ENCODE measurements at places on chromosomes 4 and X.

DNA sequence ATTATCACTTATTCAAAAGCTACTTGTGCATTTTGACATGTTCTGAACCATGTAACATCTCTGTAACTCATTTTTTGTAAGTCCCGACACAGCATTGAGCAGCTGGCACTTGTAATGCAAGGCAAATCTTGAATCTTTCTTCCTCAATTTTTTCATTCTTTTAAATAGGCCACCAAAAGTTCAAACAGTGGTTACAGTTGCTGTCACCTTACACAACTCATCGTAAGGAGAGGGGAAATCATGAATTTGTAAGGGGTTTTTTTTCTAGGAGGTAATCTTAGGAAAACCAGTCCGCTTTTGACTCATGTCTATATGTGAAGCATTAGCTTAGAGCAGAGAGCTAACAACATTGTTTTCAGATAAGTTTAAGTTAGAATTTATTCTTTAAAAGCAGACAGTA is 124.5 kb downstream of the PDLIM5 start:
- DNase-seq: no peak

DNA sequence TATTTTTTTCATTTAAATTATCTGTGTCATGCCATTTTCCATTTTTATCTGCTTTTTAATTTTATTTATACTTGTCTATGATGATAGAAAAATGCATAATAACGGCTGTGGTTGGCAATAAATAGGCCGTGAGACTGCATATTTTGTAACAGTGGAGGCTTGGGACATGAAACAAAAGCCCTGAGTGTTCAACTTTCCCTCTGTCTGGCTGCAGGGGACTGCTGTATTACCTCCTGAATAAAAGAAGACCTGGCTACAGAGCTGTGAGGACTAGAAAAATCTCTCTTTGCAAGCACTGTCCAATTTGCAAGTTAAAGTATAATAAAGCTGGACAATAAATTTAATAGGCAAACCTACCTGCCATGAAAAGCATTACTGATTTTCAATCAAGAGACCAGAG is 82.1 kb downstream of the MAGEB10 start:
- peak; percentile 52 for DNase-seq

- peak; percentile 85 for DNase-seq
These were observed 6.5 kb upstream of the RNF4 start for GRCh38 chr4:2462218-2462991.

- DNase-seq: no peak
These were observed 15.6 kb upstream of the TSPAN5 start for GRCh38 chr4:98673978-98674377.

- peak; percentile 70 for DNase-seq
These were observed 4.4 kb upstream of the CXorf38 start for GRCh38 chrX:40651620-40652223.
